Natural killer cell treated with Interleukin-12 subunit alpha and Interleukin-12 subunit beta and Interleukin-15 and Interleukin-18, amount 100 ng/mL, for 72 hours (primary cell): ENCODE measurements at places on chromosomes 2 and 18.

GRCh38 chr2:159792599-159792998 is 5.4 kb downstream of the CD302 start:
- DNase-seq, result no peak

GRCh38 chr2:200360364-200360763 is 53.9 kb downstream of the SPATS2L start:
- no peak for DNase-seq

DNA sequence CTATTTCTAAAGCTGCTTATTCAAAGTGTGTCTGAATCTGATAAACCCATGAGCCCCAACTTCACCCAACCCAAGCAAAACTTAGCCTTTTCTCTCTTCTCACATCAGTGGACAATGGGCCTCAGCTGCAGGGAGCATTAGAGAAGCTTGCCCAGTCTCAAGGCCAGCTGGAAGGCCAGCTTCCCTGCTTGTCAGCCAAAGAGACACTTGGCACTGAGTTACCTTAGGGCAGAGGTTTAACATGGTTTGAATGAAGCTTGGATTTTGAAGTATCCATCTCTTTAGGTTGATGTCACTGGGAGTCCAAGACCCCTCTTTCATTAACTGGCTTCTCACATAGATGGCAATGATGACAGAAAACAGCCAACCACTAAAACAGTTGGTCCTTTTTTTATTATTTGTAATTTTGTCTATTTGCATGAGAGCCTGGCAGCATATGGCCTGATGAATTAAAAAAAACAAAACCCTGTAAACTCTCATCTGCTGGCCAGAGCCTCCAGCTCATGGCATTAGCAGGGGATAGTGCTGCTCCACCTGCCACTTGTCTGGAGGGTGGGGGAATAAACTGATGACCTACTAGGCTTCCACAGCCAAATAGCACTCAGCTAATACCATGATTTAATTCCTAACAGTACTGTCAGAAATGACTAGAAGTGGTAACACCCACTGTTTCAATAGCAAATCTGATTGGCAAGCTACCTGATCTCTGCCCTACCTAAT is 137.0 kb downstream of the UBE2E3 start:
- no peak for DNase-seq

GRCh38 chr2:187429989-187430388 is 18.1 kb downstream of the CALCRL start:
- DNase-seq, result no peak

DNA sequence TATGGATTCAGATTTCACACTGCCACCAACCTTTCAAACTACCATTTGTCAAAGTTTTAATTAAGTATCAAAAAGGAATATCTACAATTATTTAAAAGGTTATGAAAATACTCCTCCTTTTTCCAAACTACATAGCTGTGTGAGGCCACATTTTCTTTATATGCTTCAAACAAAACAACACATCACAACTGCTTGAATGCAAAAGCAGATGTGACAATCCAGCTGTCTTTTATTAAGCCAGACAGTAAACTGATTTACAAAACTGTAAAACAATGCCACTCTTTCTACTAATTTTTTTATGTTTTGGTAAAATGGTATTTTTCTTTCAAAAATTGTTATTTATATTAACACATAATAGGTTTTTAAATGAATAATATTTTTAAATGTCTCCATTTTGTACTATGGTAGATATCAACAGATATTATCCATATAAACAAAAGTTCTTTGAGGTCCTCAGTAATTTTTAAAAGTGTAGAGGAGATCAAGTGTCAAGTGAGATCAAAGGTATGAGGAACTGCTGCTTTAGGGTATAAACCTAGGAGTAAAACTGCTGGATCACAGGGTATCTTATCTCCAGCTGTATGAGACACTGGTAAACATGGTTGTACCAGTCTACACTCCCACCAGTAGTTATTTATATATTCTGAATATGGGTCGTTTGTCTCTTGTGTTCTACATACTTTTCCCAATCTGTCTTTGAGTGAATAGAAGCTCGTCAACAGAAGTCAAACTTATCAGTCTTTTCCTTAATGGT is 68.8 kb upstream of the SERTAD2 start:
- no peak for DNase-seq

DNA sequence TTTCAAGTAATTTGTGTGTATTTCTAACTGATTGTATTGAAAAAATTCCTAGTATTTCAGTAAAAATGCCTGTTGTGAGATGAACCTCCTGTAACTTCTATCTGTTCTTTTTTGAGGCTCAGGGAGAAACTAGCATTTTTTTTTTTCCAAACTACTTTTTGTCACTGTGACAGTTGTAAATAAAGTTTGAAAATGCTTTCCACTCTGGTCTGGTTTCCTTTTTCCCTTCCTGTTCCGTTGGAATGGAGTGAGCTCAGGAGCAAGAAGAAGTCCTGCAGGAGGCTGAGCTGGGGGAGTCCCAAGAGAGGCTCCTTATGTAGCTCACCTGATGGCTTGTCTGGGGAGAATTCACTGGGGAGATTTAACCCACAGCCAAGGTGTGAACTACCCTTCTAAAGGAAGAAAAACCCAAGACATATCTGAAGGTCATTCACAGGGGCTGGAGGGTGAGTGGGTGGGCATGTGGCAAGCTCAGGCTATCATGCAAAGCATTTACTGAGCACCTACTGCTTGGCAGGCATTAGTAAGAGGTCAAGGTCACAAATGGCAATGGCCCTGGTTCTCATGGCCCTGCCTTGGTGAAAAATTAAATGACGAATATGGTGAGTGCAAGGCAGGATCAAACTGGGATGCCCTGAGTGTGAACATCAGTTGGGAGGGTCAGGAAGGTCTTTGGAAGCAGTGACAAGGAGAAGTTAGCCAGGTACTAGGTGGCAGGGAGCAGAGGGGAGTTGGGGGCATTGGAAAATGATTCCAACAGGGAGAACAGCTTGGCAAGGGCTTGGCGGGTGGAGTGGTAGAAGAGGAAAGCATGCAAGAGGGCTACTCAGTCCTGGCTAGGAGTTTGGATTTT is 28.7 kb downstream of the LBH start:
- no peak for DNase-seq

- no peak for DNase-seq
Observed at GRCh38 chr18:62537946-62538345, 15.1 kb downstream of the ZCCHC2 start.

- peak; percentile 98 for DNase-seq
Observed at GRCh38 chr2:86562922-86563649, at the start of gene CHMP3. TSS of gene CHMP3 (minus strand) at chr2:86563443. CDS start at chr2:86563348, 95 bp downstream.

DNA sequence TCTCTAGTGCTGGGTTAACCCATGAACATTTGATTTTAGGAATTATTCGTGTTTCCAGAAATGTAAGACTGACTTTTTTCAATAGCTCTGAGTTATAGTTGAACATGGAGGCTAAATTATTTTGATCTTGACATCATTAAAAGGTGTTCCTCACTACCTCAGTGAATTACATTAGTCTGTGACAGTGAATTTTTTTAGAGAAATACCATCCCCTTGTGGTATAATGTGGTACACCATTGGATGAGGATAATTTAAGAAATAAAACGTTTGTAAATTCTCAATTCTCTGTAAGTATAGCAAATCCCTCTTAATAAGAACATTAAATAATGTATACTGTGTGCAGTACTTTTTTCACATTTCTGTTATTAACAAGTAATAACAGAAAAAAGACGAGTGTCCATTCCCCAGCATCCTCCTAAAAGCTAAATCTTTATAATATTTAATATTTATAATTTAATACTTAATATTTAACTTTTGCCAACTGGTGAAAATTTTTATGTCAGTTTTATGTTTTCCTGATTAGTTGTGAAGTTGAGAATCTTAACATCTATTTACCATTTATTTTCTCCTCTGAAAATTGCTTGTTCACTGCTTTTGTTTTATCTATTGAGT is 70.3 kb upstream of the CWC22 start:
- DNase-seq, result no peak

DNA sequence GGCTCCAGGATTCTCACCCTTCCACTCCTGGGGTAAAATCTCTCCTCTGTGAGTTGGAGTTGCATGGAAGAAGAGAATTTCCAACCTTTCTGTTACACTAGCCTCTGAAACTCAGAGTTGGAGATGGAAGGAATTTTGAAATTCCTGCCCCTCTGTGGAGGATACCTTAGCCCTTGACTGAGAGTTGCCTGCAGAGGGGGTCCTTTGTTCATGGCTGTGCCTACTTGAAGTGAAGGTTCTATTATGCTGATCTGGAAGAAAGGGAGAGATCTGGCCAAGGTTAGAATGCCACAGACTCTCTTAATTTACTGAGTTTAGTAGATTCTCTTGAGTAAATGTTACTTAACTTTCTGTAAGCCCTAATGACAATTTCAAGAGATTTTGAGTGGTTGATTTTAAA is 626.6 kb upstream of the GYPC start:
- no peak for DNase-seq

DNA sequence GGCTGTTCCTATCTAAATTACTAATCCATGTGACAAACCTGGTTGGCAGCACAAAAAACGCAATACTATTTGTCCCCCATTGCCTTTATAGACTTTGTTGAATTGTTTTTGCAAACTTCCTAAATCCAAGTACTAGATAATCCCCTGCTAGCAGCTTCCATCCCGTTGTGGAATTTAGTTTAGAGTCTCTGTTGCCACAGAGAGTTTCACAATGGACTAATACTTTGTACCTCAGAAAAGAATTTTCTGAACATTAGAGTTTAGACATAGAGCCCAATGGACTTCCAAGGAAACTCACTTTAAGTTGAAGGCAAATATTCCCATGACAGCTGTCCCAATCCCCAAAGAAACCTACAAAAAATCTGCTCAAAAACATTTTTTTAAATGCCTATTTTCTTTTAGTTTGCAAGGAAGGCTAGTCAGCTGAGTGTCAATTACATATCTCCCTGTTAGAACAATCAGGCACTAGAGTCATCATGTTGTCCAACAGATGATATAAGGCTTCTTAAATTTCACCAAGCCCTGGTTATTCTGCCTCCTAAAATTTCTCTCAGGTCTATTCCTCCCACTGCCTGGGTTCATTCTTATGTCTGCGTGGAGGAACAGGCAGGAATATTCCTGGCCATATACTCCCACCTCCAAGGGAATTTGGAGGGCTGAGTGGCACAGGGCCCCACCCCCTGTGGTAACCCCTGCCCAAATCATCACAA is 27.2 kb downstream of the RNF152 start:
- DNase-seq, result no peak

DNA sequence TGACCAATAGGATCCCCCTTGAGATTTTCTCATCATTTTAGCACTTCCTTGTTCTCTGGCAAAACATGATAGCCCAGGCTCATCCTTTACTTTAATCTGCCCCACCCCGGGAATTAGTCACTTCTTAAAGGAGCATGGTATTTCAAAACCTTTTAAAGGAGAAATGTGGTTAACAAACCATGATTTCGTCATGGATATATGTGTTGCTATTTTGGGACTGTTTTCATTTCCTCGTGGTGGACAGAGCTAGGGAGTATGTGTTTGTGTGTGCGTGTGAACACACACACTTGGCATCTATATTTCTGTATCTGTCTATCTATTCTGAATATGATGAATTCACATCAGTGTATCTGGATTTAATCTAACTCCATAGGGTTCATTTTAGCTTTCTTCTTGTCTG is 128.1 kb downstream of the BIRC6 start:
- DNase-seq, result no peak

GRCh38 chr2:174247474-174248186 is 702 bp downstream of the OLA1 start:
- DNase-seq, result no peak

DNA sequence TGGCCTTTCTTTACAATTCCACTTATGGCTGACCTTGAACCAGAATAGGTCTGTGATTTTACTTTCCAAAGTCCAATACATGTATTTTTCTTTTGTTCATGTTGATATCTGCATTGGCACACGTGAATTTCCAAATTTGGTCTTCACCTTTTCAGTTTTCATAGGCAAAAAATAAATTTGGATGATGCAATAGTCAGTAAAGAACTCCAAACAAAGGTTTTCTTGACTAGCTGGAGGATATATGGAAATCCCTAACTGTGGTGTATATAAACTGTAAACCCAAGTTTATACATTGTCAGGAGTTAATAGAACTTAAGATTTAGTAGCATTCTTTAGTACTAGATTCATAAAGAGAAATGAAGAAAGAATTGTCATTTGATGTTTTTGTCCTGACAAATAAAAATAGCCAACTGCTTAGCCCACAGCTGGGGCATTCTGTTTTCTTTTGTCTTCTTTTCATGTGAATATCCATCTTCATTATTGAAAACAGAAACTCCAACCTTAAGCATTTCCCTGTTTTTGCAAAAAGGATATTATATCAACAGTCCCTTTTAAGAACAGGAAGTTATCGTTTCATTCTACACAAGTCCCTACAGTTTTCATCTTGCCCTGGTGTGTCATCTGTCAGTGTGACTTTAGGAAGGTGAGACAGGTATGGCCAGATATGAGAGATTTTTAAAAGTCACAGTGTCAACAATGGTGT is 132.9 kb downstream of the BCL2 start:
- no peak for DNase-seq

GRCh38 chr2:953975-954686 is 3.5 kb downstream of the SNTG2 start:
- DNase-seq, result no peak
